ENCODE measurements at places on chromosomes 3 and 15.

DNA sequence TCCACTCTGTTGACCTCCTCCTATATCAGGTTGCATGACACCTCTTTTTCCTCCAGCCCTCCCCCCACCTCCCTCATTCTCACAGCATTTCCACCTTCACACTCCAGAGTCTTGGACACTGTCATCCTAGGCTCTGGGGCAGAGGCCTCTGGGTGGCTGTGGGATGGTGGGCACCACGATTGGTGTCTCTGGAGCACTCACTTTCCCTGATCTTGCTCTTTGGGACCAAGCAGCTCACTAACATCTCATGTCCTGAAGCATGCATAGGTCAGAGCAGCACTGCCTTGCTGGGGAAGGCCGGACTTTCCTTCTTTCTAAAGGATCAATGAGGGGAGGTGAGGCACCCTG is 14.9 kb downstream of the ZBTB47 start:
- DNase-seq: no peak

DNA sequence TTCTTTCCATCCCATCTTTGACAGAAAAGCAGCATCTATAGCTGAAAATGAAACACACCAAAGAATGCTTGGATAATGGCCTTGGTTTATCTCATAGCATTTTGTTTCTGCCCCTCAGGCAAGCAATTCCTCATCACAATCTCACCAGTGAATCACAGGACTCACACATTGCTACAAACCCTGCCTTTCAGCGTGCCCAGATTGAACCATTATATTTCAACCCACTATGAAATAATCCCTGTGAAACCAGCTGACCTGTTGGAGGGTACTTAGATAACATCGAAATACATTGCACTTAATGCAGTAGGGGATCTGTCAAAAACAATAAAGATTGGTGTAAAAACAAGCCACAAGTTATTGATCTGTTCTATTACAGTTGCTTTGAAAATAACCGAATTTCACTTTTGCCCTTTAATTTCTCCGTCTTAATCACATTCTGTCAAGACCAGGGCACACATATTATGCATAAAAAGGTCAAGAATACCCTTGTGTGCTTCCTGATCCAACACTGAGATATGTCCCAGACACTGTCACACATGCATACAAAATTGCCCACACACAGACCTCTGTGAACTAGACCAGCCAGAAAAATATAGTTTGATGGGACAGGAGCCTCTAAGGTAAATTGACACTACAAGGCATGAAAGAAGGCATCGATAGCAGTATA is 839.8 kb downstream of the NTRK3 start:
- no peak for DNase-seq

DNA sequence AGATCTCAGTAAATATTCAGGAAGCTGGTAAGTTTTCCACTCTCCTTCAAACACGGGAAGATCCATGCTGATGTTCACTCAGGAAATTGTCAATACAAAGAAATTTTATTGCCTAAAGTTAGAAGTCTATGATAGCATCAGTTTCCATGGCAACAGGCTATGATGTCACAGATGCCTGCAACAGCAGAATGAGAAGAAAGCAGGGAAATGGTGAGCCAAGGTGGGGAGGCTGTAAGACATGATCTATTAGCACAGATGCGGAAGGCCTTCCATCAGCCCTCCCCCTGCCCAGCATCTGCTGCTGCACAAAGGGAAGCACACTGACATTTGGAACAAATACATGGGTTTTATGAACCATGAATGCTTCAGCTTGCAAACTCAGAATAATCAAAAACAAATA is 28.6 kb downstream of the EPHB1 start:
- DNase-seq: no peak

GRCh38 chr3:118476885-118477618 is 557.6 kb downstream of the IGSF11 start:
- no peak for DNase-seq

DNA sequence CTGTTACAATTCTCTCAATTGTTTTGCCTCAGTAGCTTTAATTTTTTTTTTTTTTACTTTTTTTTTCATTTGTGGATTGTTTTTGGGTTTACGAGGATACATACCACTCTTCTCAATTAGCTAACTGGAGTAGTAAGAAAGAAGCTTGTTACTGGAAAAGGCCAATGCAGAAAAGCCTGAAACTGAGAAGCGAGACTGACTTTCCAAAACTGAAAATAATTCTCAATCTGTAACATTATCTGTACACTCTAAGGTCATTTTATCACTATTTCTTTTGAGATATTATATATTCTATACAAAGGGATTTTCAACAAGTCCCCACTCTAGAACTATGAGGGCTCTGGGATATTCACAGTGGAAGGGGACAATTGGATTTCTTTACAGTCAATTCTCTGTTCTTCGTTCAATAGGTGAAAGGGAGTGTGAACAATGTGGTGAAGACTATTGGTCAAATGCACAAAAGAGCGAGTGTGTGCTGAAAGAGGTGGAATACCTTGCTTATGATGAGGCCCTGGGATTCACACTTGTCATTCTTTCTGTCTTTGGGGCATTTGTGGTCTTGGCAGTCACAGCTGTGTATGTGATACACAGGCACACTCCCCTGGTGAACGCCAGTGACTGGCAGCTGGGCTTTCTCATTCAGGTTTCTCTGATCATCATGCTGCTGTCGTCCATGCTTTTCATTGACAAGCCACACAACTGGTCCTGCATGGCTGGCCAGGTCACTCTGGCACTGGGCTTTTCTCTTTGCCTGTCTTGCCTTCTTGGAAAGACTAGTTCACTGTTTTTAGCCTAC is 83.9 kb upstream of the KCNAB1 start:
- DNase-seq: no peak

GRCh38 chr15:63019511-63020109 is 22.9 kb upstream of the TPM1 start:
- peak; percentile 62 for DNase-seq

DNA sequence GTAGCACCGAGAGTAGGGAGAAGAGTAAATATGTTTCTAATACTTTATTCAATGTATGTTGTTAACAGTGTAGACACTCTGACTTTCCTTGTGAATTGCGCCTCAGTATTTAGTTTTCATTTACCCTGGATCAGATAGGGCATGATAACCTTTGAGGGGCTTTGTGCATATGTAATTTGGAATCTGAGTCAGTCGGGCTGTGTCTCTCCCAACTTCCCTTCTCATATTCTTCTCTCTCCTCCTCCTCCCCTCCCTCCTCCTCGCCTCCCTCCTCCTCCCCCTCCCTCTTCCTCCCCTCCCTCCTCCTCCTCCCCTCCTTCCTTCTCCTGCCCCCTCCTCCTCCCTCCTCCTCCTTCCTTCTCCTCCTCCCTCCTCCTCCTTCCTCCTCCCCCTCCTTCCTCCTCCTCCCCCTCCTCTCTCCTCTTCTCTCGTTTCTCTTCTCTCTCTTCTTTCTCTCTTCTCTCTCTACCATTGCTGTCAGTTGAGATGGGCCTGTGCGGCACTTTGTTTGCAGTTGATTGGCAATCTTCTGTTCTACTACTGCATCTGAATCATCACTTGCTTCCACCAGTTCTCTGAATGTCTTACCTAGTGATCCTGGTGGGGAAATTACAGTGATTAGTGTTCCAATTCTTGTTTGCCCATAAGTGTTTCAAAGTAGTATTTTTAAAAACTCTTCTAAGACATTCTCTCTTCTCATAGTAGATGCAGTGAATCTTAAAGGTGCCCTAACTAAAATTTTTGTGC is 162.3 kb downstream of the PGPEP1L start:
- DNase-seq: no peak

- no peak for DNase-seq
Observed at GRCh38 chr15:91541286-91541685, 312.2 kb upstream of the SLCO3A1 start.
